ENCODE measurements at places on chromosomes 6 and 20.

DNA sequence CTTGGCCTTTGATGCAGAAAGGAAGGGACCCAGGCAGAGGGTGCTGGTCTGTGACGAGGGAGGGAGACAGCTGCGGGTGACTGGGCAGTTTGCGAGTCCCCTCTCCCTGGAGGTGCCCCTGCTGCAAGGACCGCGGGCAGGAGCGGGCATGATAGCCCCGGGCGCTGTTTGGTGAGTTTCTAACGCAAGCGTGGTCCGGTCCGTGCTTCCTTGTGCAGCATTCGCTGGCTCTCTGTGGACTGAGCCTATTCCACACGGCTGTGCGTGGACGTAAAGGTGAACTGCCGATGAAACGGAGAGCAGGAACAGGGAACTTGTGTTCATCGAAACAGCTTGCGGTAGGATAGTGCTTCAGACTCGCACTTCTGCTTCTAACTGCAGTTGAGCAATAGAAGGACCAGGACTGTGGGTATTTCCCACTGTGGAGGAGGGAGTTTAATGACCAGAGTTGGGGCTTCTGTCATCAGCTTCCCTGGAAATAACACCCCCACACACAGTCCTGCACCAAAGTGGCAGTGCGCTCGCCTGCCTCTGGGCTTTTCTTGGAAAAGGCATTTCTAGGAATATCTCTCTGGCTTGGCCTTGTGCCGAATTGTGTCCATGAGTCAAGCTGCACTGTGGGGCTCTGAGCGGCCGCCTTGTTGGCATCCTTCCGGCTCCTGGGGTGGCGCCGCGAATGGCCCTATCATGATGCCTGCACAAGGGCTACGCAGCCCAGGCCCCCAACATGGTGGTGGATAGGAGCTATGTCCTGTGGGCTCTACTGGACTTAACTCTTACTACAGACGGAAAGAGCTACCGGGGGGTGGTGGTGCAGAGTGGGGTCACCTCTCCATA is 48.9 kb downstream of the DUSP22 start:
- no peak for DNase-seq

DNA sequence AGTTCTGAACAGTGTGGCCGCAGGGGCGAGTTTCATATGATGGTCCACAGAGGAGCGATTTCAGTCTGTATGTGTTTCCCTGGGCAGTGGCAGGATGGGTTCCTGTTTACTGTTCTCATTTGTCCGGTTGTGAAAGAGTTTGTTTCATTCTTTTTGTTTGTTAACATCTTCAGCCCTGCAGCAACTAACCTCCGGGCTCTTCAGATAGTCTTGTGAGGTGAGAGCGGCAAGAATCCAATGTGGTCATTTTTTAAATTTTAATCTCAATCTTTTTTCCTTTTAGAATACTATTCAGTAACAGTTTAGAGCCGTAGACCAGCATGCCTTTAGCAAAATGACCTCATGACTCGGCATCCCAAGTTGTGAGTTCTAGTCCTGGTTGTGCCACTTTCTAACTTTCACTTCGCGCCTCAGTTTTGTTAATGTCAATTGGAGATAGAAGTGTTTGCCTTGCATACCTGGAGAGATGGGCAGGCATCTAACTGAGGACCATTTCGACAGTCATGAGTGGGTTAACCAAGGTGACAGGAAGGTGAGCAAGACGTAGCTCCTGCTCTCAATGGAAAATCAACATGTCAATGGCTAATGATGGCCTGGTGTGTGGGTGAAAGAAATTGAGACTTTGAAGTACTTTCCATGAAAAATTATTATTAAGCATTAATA is 38.5 kb upstream of the PXDC1 start:
- no peak for DNase-seq

GRCh38 chr20:46803123-46804020 is 91.3 kb upstream of the EYA2 start:
- DNase-seq: no peak

DNA sequence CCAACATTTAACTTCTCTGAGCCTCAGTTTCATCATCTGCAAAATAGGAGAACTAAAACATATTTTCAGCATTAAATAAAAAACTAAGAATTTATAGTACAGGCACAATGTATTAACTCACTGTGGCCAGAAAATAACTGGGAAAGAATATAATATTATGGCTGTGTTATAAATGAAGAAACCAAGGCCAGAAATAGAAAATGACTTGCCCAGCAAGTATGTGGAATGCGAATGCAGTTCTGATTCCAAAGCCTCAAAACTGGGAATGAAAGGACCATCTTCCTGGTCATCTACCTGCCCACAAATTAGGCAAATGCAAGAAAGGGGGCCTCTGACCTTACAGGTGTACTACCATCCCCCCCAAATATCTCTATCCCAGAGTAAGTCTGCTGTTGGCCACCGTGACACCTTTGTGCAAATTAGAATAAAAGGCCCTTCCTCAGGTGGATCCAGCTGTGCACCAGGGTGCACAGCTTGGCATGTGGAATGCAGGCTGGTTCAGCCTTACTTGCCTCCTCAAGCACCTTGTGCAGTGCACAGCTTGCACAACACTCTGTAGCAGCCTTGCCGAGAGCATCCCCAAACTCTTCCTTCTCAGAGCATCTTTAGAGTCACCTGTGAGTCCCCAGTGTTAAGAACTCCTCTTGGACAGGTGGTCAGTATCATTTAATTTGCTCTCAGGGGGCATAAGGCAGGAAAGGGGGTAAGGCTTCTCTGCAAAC is 4.4 kb downstream of the SLC13A3 start:
- DNase-seq: no peak

GRCh38 chr20:42864116-42864515 is 325.6 kb downstream of the PTPRT start:
- no peak for DNase-seq

- DNase-seq: no peak
Observed at GRCh38 chr20:15163632-15164031, 826.2 kb upstream of the FLRT3 start.

Data from HEK293T (cell line).